ENCODE measurements at places on chromosomes 11 and 22. TPM values are rescaled to one million over a fixed set of nuclear protein-coding genes. Genes with fewer than 3 reads are reported as not detected.

DNA sequence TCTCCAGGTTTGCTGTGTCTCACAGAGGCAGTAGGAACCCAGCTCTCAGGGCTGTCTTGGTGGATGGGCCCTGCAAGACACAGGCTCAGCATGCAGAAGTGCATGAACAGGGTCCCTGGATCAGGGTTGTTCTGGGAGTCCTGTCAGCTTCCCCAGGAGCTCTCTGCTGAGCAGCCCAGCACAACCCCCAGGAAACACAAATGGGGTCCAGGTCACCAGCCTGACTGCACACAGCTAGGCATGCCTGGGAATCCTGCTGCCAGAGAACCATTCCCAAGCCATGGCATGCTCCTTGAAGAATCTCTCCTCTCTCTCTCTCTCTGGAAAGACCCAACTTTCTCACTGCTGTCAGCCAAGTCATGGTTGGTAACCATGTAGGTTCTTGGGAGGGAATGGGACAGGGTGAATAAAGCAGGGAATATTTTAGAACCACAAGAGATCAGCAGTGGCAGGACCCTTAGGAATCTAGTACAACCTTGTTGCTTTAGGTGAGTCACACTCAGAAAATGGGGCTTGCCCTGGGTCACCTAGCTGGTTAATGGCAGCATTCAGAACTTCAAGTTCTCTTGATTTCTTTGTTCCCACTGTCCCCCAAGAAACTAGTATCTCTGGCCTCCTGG, 21.4 kb downstream of the TUB start:
- DNase-seq = no peak

- no peak for DNase-seq
These were observed 2.6 kb downstream of the GRK2 start for GRCh38 chr11:67268962-67269268.

- no peak for DNase-seq
These were observed 6.3 kb upstream of the MCHR1 start for GRCh38 chr22:40673017-40673416.

DNA sequence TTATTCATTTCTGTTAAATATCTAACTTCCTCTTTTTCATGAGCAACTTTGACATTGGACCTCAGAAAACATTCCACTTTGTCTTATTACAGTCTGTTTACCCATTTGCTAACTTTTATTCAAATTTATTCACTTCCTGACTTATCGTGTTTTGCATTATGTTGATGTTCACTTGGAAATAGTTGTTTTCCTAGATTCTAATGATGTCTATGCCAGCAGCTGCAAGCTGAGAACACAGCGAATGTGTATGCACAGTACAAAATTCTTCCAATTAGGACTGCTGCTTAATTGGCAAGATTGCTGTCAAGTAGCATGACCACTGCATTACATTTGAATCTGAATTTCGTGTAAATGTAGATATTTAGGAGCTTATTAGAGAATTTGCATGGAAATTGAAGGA, 61.5 kb upstream of the GRIA4 start:
- no peak for DNase-seq

GRCh38 chr11:65219930-65220213, 38.1 kb downstream of the CAPN1 start:
- DNase-seq = no peak

Gene TSSK2
- polyA plus RNA-seq = not detected

Gene MN1
- 1.9 TPM for polyA plus RNA-seq

Measured in IMR-90 (cell line).